Myocyte (in vitro differentiated cells): ENCODE measurements at places on chromosomes 3 and 15. TPM values are rescaled to one million over a fixed set of nuclear protein-coding genes. Genes with fewer than 3 reads are reported as not detected.
A peak's percentile ranks its signal among the peaks of the same experiment; 100 is the strongest.

Gene EFCAB12
- total RNA-seq: 0.35 TPM in 1 of 2 replicates, not detected in the other

Gene TMOD3
- 13.1 and 16.1 TPM in 2 replicates for total RNA-seq

Gene KPNA1
- 46.0 and 55.4 TPM in 2 replicates for total RNA-seq

Gene GOLGA8B
- total RNA-seq: 87.8 and 106 TPM in 2 replicates

Gene SMCO1
- total RNA-seq: 0.53 TPM in 1 of 2 replicates, not detected in the other

Gene HCN4
- total RNA-seq: not detected in 2 replicates

- peak; percentile 69 for DNase-seq
Measured at GRCh38 chr15:39756806-39757522, 25.7 kb downstream of the FSIP1 start.

DNA sequence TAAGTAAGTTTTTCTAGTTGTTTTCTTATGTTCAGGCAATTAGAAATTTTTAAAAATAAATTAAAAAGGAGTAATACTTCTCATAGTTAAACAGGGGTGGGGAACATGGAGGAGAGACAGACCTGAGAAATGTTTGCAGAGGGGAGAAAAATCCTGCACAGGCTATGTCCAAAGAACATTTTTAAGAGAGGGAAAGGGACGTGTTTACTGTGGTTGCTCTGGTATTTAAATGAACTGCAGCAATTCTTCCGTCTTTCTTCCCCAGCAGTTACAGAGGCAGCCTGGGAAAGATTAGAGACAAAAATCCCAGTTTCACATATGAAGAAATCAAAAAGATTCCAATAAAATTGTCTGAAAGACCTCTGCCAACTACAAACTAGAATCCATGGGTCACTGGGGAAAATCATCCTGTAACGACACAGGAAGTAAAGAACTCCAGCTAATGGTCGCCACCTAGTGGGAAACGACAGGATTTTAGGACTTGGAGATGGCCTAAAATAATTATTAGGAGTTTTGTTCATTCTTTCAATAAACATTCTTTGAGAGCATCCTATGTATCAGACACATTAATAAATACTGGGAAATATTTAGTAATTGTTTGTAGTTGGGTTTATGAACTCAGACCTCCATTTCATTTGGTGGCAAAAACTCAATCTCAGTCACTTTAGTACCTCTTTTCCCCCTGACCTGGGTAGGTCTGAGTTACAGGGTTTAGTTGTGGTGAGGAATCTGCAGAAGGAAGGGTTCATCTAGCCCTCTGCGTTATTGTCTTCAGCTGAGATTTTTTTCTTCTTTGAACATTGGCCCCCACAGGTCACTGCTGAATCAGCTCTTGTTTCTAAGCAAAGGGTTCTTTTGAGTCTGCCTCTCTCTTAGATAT is 69.9 kb upstream of the GOLIM4 start:
- DNase-seq: peak; percentile 82

DNA sequence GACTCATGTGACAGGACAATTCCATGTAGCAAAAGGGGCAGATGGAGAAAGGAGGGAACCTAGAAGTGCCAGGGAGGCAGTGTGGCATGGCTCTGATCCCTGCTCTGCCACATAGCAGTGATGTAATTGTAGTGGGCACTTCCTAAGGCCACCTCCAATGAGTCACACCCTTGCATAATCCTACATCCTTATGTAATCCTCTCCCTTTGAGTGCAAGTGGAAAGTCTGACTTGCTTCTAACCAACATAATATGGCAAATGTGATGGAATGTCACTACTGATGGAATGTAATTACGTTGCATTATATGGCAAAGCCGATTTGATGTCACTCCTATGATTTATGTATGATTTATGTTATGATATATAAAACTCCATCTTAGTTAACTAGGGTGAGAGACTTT is 72.9 kb upstream of the ATP2C1 start:
- peak; percentile 71 for DNase-seq

DNA sequence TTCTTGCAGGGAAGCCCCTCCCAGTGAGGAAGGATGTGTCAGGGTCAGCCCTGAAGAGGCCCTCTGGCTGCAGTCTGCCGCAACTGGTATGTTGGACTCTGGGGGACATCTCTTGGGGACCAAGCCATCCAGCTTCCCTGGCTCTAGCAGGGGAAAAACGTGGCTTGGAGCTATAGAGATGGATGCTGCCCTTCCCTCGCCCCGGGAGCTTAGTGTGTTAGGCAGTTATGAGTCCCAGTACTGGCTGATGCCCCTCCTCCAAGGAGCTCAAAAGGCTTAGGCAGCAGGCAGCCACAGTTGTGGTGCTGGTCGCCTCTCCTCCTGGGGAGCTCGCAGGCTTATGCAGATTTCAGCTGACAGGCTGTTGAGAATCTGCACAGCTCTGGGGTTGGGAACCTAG is 353.1 kb upstream of the GBE1 start:
- DNase-seq: no peak

- DNase-seq: no peak
Measured at GRCh38 chr3:45153658-45154437, 7.7 kb upstream of the CDCP1 start.

- no peak for DNase-seq
Measured at GRCh38 chr3:59040902-59041301, 8.9 kb downstream of the CFAP20DC start.

DNA sequence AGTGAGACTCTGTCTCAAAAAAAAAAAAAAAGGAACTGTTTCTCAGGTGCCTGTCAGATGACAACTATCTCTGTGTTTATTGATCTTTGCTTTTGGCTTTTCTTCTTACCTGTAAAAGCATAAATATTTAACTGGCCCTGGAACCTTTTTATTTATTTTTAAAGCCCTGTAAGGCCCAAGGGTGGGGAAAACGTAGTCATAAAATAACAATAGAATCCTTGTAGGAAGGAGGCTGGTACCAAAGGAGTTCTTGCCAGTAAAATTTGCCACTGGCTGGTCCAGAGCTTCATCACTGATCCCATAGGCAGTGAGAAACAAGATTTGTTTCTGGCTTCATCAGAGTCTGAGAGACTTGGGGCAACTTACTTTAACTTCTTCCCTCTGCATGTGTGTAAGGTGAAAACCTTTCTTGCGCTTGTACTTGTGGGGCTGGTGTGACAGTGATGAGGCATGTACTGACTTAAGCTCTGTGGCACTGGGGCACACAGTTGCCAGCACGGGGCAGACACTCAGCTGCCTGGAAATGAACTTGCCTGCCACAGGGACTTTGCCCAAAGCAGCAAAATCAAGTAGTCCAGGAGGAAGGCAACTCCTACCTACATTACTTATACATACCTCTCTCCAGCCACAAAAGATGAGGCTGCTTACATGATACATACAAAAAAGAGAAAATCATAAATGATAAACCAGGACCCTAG is 19.6 kb downstream of the B4GALT4 start:
- DNase-seq: no peak

- no peak for DNase-seq
Measured at GRCh38 chr3:129657261-129658046, 51.0 kb upstream of the PLXND1 start.

GRCh38 chr3:66082679-66083078 is 44.0 kb upstream of the MAGI1 start:
- DNase-seq: no peak
